ENCODE measurements at places on chromosomes 5 and 9. TPM values are rescaled to one million over a fixed set of nuclear protein-coding genes. Genes with fewer than 3 reads are reported as not detected.

Gene SCGB3A2
- total RNA-seq: not detected

Gene LMX1B
- 1.0 TPM for total RNA-seq

Gene KCNV2
- total RNA-seq: not detected

Gene FBLL1
- total RNA-seq: not detected

Gene CARD9
- total RNA-seq: 0.27 TPM

Gene SLC36A3
- total RNA-seq: not detected

Gene ADRB2
- total RNA-seq: 3.9 TPM

Gene POLR1E
- 18.9 TPM for total RNA-seq

Gene KIAA0825
- total RNA-seq: 15.8 TPM

Gene SLC34A1
- not detected for total RNA-seq

Gene CARTPT
- not detected for total RNA-seq

Gene PCDHB9
- total RNA-seq: 2.0 TPM

Gene SEMA4D
- 28.4 TPM for total RNA-seq

Gene NTRK2
- total RNA-seq: 92.0 TPM

Gene SPINK6
- not detected for total RNA-seq

Gene C5orf34
- total RNA-seq: 1.6 TPM

Gene ROR2
- total RNA-seq: 15.9 TPM

Gene DBH
- total RNA-seq: 0.15 TPM

Gene SUSD3
- 3.6 TPM for total RNA-seq

Measured in thyroid gland (tissue), 4 donors.